ENCODE measurements at places on chromosomes 12 and 14.
A peak's percentile ranks its signal among the peaks of the same experiment; 100 is the strongest.

GRCh38 chr12:119602734-119603094 is 9.1 kb downstream of the TMEM233 start:
- DNase-seq: no peak

- no peak for DNase-seq
Observed at GRCh38 chr12:2669560-2669959, 125.2 kb upstream of the FKBP4 start.

GRCh38 chr14:92922883-92923743 is at the start of gene CHGA:
TSS of gene CHGA (plus strand) at chr14:92923150. CDS start at chr14:92923360, 210 bp downstream.
- peak; percentile 82 for DNase-seq

GRCh38 chr14:74459289-74459946 is 33.4 kb upstream of the SYNDIG1L start:
- DNase-seq: peak; percentile 41

GRCh38 chr14:65496178-65496993 is 83.9 kb downstream of the FUT8 start:
- no peak for DNase-seq

GRCh38 chr12:17992002-17992656 is 97.9 kb downstream of the RERGL start:
- DNase-seq: peak; percentile 69

- DNase-seq: no peak
Observed at GRCh38 chr14:90136904-90137303, 75.1 kb downstream of the KCNK13 start.

DNA sequence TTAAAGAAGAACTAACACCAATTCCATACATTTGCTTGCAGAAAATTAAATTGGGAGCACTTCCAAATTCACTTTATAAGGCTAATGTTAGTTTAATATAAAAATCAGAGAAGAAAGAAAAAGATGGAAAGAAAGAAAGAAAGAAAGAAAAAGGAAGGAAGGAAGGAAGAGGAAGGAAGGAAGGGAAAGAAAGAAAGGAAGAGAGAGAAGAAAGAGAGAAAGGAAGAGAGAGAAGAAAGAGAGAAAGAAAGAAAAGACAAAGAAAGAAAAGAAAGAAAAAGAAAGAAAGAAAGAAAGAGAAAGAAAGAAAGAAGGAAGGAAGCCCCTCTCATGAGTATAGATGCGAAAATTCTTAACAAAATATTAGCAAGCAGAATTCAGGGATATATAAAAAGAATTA is 267.7 kb downstream of the RPAP3 start:
- DNase-seq: no peak

GRCh38 chr12:51238037-51238509 is 553 bp upstream of the DAZAP2 start:
- no peak for DNase-seq

DNA sequence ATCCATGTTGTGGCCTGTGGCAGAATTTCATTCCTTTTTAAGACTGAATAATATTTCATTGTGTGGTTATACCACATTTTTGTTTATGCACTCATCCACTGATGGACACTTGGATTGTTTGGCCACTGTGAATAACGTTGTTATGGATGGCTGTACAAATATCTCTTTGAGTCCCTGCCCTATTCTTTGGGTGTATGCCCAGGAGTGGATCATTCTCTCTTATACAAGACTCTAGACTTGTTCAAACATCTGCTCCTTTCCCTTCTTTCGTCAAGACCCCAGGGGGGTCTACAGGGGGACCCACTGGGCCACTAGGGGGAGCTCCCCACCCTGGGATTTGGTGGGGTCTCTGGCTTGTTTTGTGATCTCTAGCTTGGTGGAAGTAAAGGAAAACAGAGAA is 77.4 kb downstream of the FBXL14 start:
- no peak for DNase-seq
